ENCODE measurements at places on chromosomes 5 and 9. TPM values are rescaled to one million over a fixed set of nuclear protein-coding genes. Genes with fewer than 3 reads are reported as not detected.

Gene ESM1
- total RNA-seq = 25.5 TPM

Gene GFPT2
- total RNA-seq = 49.1 TPM

DNA sequence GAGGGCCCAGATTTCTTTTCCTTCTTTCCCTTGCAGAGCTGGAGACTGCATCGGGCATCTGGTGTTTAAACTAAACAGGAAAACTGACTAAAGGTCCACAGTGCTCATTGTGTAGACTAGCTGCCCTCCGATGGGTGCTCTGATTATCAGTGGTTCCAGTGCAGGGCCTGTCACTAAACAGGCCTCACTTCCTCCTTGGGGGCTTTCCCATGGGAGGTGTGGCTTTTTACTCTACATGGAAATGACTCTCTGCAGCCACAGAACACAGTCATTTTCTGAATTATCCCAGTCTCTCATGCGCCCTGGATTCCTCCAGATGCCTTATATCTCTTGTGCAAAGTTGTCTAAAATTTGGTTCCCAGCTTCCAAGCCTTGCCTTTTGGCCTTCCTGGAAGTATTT, 199.2 kb downstream of the TRIO start:
- H3K27me3 ChIP-seq = no peaks in the 10 kb centered on the region
- peaks cover 11% of the 10 kb centered on the region for H3K4me1 ChIP-seq
- DNase-seq = peak; percentile 39

DNA sequence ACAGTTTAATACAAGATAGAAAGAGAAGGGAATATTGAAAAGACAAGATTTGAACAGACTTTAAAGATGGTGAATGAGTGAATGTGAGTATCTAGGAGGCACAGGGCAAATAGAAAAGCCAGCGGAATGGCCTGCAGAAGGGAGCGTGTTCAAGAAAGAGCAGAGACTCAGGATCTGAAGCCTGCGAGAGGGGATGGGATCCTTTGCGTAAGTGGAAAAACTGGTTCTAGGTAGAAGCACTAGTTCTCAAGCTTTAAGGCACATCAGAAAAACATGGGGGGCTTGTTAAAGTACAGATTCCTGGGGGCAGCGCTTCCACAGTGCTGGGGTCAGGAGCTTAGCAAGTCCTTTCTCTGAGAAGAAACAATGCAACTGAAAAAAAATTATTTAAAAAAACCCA, 94.8 kb upstream of the NFIL3 start:
- no peak overlapping the region for H3K27ac ChIP-seq
- DNase-seq = no peak
- no peaks in the 10 kb centered on the region for H3K36me3 ChIP-seq
- H3K4me3 ChIP-seq = no peak overlapping the region
- H3K27me3 ChIP-seq = no peaks in the 10 kb centered on the region
- H3K4me1 ChIP-seq = peaks cover 32% of the 10 kb centered on the region

DNA sequence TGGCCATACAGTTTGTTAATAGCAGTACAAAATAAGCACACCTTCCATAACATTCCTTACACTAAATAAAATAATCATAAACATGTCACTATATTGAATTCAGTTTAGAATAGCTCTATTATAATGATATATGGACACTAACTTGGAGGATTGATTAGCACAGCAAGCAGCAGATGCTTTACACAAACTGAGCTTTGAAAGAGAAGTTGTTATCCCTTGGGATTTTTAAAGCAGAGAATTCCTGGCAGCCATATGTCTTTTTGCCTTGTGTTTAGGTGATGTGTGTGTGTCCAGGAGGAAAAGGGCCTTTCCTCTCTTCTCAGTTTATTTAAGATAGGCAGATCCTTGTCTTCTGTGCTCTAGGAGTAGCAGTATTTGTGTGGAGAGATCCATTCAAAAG, 232.2 kb upstream of the GRIN3A start:
- no peaks in the 10 kb centered on the region for H3K4me1 ChIP-seq
- no peak overlapping the region for H3K27ac ChIP-seq
- no peaks in the 10 kb centered on the region for H3K36me3 ChIP-seq
- DNase-seq = no peak
- H3K27me3 ChIP-seq = no peaks in the 10 kb centered on the region

Data from GM23248 (cell line).